Cerebellar nuclear complex (tissue), 1 donor: ENCODE measurements at places on chromosomes 1 and 21.

GRCh38 chr1:61904354-61904753 is 162.1 kb downstream of the PATJ start:
- DNase-seq = no peak

- DNase-seq = no peak
Observed at GRCh38 chr1:221576268-221576667, 165.6 kb downstream of the DUSP10 start.

- no peak for DNase-seq
Observed at GRCh38 chr1:16458831-16459230, 18.3 kb downstream of the NECAP2 start.

DNA sequence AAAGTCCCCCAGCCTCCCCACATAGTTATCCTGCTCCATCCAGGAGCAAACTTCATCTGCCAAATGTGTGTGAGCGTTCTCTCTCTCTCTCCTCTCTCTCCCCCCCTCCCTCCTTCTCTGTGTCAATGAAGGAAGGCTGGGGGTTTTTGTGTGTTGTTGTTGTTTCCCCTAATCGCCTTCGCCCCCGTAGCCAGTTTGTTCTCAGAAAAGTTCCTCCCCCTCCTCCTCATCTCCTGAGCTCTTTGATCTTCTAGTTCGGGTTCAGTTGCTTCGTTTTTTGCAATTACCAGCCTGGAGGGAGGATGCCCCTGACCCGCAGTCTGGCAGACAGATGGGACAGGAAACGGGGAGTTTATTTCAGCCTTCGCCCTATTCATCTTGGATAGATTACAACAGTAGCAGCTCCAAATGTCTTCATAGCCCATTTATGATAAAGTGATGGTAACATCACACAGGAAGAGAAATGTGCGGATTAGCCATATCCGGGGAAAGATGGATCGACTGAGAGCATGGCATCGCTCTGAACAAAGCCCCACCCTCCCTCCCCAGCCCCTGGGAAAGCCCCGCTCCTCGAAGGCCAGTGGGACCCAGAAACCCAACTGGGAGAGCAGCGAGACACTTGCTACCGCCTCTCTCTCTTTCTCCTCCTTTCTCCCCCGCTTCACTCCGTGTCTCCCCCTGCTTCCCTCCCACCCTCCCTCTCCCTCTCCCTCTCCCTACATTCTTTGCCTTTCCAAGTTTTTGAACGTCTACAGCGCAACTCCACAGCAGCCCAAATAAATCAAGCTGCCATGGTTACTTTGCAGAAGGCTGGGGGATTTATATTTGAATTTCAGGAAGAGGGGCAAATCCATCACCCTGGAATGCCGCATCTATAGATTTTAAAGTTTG is 139.7 kb upstream of the ARHGEF16 start:
- no peak for DNase-seq

- DNase-seq = no peak
Observed at GRCh38 chr1:205920861-205921569, 22.2 kb downstream of the SLC26A9 start.
